ENCODE measurements at places on chromosomes 12 and 14.

DNA sequence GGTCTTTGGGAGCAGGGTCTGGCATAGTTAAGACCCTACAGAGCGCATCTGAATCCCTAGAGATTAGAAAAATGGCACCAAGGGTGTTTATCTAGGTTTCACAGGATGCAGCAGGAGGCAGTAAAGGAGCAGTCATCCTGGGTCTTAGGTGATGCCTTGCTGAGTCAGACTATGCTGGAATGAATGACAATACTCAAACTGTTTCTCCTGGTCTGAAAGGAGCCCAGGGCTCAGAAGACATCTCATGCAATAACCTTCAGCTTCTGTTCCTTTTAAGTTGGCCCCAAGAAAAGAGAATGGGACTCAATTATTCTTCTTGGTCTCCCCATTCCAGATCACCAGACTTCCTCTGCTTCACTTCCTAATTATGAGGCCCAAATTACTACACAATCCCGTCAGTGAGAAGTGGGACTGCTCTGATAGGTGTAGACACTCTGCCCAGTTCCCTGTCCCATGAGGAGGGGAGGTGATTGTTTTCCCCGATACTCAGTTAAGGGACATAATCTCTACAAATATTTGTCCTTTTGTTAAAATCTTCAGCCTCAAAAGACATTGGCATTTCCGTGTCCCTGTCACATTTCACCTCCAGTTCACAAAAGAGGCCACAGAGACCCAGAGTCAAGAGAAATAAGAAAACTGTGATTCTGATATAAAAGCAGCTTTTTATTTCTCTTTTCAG is 14.8 kb upstream of the APOF start:
- peak; percentile 19 for DNase-seq

DNA sequence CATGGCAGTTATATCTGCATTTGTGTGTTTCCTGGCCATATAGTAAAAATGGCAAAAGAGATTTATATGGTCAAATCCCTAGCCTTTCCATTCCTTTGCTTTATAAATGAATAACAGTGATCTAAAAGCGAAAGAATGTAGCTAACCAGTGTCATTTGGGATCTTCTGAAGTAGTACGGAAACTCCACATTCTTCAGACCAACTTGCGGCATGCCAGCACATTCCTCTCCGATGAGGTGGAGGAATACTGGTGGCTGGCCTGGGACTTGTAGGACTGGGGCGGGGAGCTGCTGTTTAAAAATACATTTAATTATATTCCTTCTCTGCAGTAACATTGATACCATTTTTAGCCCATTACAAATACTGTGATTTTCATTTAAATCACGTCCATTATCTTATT is 85.3 kb downstream of the SAMD4A start:
- peak; percentile 95 for DNase-seq

- DNase-seq = peak; percentile 9
These were observed 15.1 kb upstream of the DRAM1 start for GRCh38 chr12:101862245-101862644.

- DNase-seq = no peak
These were observed 43.3 kb upstream of the RASSF3 start for GRCh38 chr12:64566831-64567517.

- peak; percentile 16 for DNase-seq
These were observed 89.8 kb downstream of the ACSS3 start for GRCh38 chr12:81167694-81168093.

DNA sequence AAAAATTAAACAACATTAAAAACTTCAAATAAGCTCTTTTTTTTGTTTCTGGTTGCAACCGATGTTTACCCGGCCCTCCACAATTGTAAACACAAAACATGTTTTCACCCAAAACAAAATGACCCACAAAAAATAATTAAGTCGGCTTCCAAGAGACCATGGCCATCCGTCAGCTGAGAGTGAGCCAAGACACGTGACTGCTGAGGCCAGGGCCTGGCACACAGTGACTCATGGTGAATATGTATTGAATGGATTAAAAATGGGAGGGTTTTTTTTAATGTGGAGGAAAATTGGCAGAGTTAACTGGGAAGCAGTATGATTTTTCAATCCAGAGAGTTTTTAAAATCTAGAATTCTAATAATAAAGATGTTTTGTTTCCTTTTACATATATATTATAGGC is 13.8 kb upstream of the CPNE8 start:
- peak; percentile 82 for DNase-seq

- no peak for DNase-seq
These were observed 50.5 kb downstream of the TTC9 start for GRCh38 chr14:70692210-70692609.

GRCh38 chr12:45671254-45671653 is 58.3 kb upstream of the ARID2 start:
- no peak for DNase-seq

DNA sequence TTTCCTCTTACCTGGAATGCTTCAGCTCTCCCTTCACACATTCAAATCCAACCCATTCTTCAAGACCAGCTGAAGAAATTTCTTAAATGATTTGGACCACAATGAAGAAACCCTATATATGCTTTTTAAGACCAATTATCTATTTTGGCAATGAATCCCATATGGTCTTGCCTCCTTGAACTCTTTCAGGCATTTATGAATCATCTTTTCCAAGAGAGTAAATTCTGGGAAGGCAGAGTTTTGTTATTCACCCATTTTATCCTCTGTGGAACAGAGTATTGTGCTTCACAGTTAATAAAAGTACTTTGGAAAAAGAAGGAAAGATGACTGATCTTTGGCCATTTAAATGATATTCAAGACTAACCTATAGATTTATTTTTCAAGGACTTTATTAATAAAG is 14.0 kb downstream of the GIT2 start:
- DNase-seq = no peak

DNA sequence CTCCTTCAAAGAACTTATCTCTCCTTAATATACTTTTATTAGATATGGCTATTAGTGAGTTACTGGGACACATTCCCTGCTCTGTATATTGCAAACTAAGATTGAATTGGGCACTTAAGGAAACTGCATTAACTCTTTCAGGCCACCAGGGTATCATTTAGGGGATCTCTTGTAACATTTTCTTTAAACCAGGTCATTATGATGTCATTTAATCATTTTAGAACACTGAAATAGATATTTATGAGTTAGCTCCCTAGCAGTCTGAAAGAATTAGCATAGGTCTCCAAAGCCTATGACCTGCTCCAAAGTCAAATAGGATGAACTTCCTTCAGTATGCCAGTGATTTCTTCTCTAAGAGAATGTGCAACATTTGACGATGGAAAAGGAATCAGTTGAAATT is 506.9 kb downstream of the FOXG1 start:
- DNase-seq = no peak

GRCh38 chr12:47938093-47938492 is 25.3 kb upstream of the TMEM106C start:
- DNase-seq = no peak

GRCh38 chr12:106084014-106084671 is 54.6 kb downstream of the NUAK1 start:
- no peak for DNase-seq

GRCh38 chr12:43309959-43310358 is 242.0 kb downstream of the ADAMTS20 start:
- DNase-seq = no peak

DNA sequence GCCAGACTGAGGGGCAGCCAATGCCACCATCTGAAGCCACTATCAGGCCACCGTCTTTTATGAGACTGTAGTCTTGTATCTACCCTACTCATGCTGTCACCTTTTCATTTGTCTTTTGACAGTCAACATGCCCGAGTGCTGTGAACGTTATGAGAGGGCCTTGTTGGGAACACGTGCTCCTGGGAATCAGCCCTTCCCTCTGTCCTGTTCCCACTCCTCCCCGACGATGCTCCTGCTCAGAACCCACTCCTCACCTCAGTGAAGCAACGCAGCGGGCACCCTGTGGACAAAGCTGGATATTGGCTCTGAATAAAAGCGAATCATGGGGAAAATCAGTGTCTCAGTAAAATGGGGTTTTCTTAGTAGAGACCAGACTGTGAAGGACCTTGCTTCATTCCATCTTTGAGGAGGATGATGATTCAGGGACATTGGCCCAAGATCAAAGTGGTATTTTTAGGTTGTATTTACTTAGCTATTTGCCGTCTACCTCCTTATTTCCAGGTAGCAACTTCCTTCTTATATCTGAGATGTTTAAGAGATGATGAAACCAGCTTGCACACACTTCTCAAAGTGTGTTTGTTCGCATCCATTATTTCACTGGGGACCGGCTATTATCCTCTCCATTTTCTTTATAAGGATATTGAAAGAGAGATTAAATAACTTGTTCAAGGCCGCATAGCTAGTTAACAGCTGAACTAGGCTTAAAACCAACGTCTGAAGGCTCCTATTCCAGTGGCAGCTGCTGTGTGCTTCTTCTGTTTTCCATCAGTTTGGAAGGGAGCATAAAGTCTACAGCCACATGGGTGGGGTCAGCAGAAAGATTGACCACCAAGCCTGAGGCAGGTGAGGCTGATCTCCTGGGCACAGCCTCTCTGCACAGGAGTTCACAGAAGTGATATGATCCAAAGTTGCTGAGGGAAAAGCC is 43.9 kb upstream of the CTDSP2 start:
- no peak for DNase-seq

DNA sequence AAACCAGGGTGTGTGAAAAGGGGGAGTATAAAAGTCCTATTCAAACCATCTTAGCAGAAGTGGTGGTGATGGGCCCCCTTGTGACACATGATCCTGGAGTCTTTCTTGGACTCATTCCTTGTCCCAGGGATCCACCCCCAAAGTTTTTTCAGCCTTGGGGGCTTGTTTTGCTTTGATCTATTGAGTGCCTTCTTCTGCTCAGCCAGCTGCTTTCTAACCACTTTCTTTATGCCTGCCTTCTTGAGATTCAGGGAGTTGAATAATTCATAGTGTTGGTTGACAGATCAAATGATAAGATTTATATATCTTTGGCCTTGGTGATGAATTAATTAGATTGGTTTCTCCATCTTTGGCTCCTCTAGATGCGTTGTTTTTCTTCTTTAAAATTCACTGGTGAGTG is 926.7 kb downstream of the DIO2 start:
- DNase-seq = no peak

DNA sequence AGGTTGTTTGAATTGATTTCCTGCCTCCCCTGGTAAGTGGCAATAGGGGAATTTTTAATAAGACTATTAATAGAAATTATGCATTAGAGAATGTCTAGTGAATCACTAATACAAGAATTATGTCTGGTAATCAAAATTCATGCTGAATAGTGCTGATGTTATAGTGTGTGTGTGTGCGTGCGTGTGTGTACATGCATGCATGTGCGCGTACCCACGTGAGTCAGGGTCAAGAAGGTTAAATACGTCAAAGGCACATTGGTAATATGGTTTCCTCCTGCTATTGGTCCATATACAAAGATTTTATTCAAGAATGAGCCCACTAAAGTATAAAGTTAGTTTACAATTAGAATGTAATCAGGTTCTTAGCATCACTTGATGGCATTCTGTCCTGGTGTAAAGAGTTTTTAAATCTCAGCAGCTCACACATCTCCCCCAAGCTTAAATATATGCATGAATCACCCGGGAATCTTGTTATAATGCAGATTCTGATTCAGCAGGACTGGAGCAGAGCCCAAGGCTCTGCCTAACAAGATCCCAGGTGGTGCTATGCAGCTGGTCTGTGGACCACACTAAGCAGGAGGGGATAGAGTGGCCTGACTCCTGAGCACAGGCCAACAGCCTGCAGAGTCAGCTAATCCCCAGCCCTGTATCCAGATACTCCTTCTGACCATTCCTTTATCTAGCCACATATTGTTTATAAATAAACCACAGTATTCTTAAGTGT is 43.9 kb downstream of the TTC9 start:
- no peak for DNase-seq

DNA sequence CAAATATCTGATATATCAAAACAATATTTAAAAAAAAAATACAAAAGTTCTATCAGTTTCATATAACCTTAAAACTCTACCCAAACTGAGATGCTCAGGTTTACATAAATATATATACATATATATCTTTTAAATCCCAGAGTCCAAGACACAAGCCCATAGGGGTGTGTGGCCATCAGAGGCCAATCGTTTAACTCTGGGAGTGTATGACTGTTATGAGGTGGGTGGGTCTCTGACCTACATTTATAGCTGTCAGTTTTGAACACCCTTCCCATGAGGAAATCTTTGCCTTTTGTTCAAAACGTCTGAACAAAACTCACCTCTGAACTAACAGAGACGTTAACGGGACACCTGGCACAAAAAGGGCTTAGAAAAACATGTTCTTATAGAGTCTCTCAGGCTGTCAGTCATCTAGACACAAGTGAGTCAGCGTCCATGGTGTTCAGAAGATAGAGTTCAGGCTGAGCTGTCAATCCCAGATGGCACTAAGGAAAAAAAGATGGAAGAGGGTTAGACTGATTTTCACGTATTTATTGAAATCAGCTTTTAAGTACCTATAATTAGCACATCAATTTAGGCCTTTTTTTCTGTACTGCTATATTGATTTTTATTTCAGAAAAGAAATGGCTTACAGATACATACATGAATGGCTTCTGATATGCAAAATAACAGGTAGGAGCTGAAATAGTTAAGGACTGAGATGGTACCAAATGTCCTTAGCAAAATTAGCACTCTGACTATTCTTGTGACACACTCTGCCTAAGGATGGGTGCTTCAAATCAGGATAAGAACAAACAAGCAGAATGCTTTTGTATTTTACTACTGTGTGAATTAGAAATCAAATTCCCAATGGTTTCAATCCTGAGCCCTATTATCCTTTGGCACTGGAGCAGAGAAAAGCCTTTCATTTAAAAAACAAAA is 29.2 kb downstream of the HIGD1C start:
- no peak for DNase-seq

- DNase-seq = no peak
These were observed 59.8 kb downstream of the CNTN1 start for GRCh38 chr12:40752011-40752410.

- DNase-seq = no peak
These were observed 56.1 kb upstream of the DDX11 start for GRCh38 chr12:31017535-31017934.

GRCh38 chr12:116278667-116279066 is 1.2 kb upstream of the MED13L start:
- no peak for DNase-seq

- no peak for DNase-seq
These were observed 122.3 kb upstream of the CPM start for GRCh38 chr12:69055280-69055679.

DNA sequence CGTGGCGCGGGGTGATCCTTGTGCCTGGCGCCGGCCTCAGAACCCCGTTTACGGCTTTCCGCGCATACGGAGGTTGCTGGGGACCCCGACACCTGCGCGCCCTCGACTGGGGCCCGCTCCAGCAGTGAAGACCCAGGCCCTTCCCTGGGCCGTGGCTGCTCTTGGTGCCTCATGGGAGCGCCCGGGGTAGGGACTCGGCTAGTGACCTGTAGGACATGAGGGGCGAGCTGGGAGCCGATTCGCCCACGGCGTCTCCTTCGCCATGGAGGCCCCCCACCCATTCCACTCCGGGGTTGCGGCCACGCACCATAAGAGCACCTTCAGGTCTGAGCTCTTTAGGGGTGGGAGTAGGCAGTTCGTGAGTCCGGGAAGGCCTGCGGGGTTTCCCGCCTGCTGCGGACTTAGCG is 14.2 kb upstream of the PAX9 start:
- no peak for DNase-seq

GRCh38 chr12:121443193-121443870 is 43.4 kb downstream of the RNF34 start:
- DNase-seq = peak; percentile 84

GRCh38 chr12:91126516-91126915 is 15.2 kb upstream of the LUM start:
- DNase-seq = no peak

Data from RWPE1 (cell line).